Activated CD4-positive, alpha-beta T cell treated with anti-CD3 and anti-CD28 coated beads, Interleukin-2, amount 10 ng/mL, durations not matched to agents 24 days and 14 days (primary cell): ENCODE measurements at places on chromosomes 6 and 20. TPM values are rescaled to one million over a fixed set of nuclear protein-coding genes. Genes with fewer than 3 reads are reported as not detected.
A peak's percentile ranks its signal among the peaks of the same experiment; 100 is the strongest.

Gene KCNB1
- 0.07 TPM in 2 replicates for total RNA-seq

GRCh38 chr6:4931530-4932227 lies 72.2 kb downstream of the RPP40 start:
- H3K4me3 ChIP-seq = no peak overlapping the region
- H3K36me3 ChIP-seq = peaks cover 2% of the 10 kb centered on the region

DNA sequence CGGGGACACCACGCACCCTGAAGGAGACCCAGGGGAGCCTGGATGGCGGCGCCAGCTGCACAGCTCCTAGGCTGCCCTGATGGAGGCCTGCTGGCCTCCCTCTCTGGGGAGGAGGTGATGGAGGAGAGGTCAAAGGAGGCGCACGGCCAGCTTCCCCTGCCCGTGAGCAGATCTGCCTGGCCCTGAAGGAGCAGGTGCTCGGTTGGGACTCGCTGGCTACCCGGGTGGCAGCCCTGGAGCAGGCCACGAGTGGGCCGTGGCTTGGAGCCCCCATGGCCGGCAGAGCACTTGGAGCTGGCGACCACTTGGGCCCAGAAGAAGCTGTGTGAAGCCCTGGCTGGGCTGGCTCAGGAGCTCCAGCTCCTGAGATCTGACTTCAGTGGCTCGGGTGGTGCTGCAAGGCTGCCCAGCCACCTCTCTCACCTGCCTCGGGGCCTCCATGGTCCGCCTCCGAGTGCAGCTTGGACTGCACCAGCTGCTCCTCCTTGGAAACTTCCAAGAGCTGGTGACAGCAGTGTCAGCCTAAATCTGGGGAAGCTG lies 7.5 kb upstream of the RAET1E start:
- no peaks in the 10 kb centered on the region for H3K36me3 ChIP-seq
- no peak for DNase-seq
- no peak overlapping the region for H3K4me3 ChIP-seq
- peaks cover 12% of the 10 kb centered on the region for H3K27me3 ChIP-seq

- peaks cover 3% of the 10 kb centered on the region for H3K27me3 ChIP-seq
- H3K27ac ChIP-seq = no peak overlapping the region
- peaks cover 2% of the 10 kb centered on the region for H3K36me3 ChIP-seq
- no peak overlapping the region for H3K4me3 ChIP-seq
- DNase-seq = no peak
- H3K4me1 ChIP-seq = peaks cover 16% of the 10 kb centered on the region
Measured at GRCh38 chr6:159700970-159701369, 7.9 kb upstream of the SOD2 start.

DNA sequence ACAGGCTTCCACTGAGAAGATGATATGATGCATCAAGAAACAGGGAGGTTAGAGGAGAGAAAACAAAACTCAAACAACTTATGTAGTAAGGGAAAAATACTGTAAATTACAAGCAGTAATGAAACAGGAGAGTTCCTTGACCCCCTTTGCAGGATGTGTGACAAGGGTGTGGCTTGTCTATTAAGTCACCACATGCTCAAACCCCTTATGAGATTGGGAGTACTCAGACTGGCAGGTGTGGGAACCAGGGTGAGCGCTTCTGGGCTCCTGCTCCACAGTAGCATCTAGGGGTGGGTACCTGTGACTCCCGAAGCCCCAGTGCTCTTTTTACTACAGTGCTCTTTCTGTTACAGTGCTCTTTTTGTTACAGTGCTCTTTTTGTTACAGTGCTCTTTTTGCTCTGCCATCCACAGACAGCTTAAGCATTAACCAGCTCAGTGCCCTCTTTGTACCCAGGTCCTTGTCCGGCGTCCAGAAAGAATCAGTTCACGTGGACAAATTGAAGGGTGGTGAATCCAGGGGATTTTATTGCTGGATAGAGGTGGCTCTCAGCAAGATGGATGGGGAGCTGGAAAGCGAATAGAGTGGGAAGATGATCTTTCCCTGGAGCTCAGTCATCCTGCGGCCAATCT lies 28.7 kb downstream of the OLIG3 start:
- peaks cover 40% of the 10 kb centered on the region for H3K27me3 ChIP-seq
- no peak overlapping the region for H3K27ac ChIP-seq
- H3K36me3 ChIP-seq = no peaks in the 10 kb centered on the region
- no peaks in the 10 kb centered on the region for H3K4me1 ChIP-seq
- no peak for DNase-seq
- H3K4me3 ChIP-seq = no peak overlapping the region

DNA sequence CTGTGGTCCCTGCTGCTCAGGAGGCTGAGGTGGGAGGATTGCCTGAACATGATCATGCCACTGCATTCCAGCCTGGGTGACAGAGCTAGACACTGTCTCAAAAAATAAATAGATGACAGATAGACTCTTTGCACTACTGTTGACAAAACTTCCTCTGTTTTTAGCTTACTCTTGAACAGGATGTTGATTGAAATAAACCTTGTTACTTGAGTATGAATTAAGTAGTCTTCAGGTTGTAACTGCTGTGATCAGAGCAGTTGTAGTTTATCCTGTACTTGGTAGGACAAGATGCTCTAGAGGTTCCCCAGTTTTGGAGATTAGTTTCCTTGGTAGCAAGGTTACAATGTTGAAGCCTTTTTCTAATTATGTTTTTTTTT lies 1.5 kb downstream of the GTF3C6 start:
- H3K27me3 ChIP-seq = no peaks in the 10 kb centered on the region
- DNase-seq = no peak
- H3K27ac ChIP-seq = peak overlapping the region; percentile 76
- H3K4me3 ChIP-seq = peak overlapping the region; percentile 93

DNA sequence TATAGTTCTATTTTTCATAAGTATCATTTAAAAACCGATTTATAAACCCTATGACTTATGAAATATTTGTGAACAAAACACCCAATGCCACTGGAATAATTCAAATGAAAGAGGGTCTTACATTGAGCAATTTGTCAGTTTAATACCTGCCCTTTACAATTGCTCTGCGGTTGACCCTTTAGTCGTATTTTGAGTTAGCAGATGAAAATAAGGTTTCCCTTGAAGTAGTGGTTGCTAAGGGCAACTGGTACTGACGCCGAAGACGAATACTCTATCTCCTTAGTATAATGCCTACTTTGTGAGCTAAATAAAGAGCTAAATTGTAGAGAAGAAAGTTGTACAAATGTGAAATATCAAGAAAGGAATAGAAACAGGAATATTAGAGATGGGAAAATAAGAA lies 69.4 kb downstream of the KCNQ5 start:
- peaks cover 4% of the 10 kb centered on the region for H3K4me1 ChIP-seq
- H3K4me3 ChIP-seq = no peak overlapping the region
- H3K36me3 ChIP-seq = peaks cover 6% of the 10 kb centered on the region
- DNase-seq = no peak
- no peaks in the 10 kb centered on the region for H3K27me3 ChIP-seq
- no peak overlapping the region for H3K27ac ChIP-seq

DNA sequence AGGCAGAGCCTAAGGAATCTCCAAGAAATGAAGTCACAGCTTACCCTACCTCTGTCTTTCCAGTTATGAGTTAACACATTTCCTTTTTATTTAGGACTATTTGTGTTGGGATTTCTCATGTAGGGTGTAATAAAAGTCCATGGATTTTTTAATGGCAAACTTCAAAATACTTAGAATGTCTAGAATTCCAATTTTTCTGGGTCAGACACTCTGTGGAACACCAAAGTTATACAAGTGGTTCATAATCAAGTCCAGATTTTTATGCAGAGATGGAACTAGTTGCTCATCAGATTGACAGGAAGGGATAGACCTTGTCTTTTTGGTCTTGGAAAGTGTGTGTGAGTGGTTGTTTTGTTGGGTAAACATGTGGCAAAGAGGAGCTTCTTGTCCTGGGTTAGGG lies 303.5 kb upstream of the RNF24 start:
- peaks cover 4% of the 10 kb centered on the region for H3K27me3 ChIP-seq
- no peak for DNase-seq
- H3K4me1 ChIP-seq = no peaks in the 10 kb centered on the region
- H3K4me3 ChIP-seq = no peak overlapping the region
- no peaks in the 10 kb centered on the region for H3K36me3 ChIP-seq

DNA sequence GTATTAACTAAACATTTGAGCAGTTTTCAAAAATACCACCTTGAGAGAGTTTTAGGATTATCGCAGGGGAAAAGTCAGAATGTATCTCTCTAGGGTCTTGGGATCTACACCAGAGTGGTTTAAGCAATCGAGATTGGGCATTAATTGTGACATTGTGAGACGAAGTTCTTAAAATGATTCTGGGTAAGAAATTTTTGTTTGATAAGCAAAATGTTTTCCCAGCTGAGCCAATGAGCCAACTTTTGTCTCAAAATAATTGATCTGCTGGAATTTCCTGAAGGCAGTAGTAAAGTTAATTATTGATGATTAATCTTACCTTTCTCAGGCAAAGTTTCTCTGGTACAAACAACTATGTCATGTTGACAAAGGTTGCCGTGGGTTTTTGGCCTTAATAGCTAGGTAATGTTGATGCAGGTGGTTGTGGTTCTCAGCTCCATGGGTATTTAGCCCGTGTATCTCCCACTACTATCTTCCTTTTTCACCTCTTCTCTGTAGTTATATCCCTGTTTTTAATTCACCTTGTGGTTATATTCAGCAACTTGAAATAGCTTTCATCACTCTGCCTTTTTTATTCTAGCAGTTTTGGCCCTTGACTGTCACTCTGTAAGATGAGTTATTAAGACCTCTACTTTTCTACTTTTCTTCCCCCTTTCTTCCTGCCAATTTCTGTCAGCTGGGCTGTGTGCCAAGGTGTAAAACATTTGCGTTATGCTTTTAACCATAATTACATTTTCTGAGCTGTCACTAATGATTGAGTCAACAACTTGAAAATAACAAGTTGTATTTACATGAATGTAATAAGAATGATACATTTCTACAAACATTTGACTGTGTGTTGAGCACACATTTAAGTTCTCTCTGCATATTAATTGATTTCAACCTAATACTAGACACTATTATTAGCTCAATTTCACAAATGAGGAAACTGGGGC lies 368.3 kb upstream of the BTBD3 start:
- H3K4me1 ChIP-seq = no peaks in the 10 kb centered on the region
- no peaks in the 10 kb centered on the region for H3K36me3 ChIP-seq
- no peak for DNase-seq
- H3K4me3 ChIP-seq = no peak overlapping the region

GRCh38 chr6:47414423-47415167 lies 63.0 kb upstream of the CD2AP start:
- peak overlapping the region; percentile 84 for H3K27ac ChIP-seq
- H3K27me3 ChIP-seq = peaks cover 18% of the 10 kb centered on the region
- peak; percentile 82 for DNase-seq
- no peaks in the 10 kb centered on the region for H3K36me3 ChIP-seq

DNA sequence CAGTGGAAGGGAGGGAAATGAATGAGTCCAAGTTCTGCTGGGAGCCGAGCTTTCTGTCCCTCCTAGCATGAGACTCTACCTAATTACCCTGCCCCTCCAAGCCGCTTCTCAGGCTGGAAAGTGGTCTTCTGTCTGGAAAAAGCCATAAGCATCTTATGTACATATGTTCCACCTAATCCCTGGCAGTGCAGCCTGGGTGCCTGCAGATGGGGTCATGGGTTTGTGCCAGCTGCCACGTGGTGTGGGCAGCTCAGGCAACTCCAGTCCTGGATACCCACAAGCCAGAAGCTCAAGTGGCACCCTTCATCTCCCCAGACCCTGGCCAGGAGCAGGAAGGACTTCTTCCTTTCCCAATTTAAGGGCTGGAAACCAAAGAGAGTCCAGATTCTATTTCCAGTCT lies 253.1 kb downstream of the LY86 start:
- no peak overlapping the region for H3K27ac ChIP-seq
- no peak overlapping the region for H3K4me3 ChIP-seq
- DNase-seq = no peak
- H3K4me1 ChIP-seq = no peaks in the 10 kb centered on the region
- no peaks in the 10 kb centered on the region for H3K36me3 ChIP-seq

DNA sequence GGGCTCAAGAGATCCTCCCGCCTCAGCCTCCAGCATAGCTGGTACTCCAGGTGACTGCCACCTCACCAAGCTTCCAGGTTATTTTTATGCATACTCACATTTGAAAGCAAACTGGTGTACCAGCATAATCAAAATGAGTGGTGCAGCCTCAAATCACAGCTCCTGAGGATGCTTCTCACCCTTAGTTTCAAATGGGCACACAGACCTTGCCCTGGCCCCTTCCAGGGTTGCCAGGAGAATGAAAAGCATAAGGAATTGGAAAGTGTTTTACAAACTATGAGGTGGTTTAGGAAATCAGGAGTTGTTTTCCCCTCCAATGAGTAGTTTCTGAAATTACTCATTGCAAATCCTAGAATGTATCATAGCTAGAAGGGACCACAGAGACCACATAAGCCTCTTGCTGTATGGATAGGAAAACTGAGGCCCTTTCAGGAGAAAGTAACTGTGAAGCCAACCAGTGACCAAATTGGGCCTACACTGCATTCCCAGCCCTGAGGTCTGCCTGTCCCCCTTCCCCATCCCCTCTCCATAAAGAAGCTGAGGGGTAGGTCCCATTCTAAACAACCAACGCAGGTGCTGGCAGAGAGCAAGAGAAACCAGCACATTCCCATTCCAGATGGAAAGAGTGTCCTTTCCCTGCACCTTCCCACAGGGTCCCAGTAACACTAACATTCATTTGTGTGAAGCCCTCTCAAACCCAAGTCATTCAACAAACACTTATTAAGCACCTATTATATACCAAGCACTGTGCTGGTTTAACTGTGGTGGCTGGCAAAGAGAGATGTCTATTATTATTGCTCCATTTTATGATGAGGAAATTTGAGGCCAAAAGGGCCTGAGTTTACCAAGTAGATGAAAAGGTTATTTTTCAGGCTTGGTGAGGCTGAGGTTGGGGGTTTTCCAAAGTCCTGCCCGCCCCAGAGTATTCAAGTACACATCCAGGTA lies 2.1 kb upstream of the E2F1 start:
- peaks cover 55% of the 10 kb centered on the region for H3K4me1 ChIP-seq
- peak; percentile 60 for DNase-seq
- H3K36me3 ChIP-seq = peaks cover 9% of the 10 kb centered on the region
- peak overlapping the region; percentile 92 for H3K27ac ChIP-seq

GRCh38 chr6:169803816-169804340 lies 52.5 kb downstream of the ERMARD start:
- H3K4me3 ChIP-seq = peak overlapping the region; percentile 5
- peaks cover 43% of the 10 kb centered on the region for H3K4me1 ChIP-seq
- H3K27ac ChIP-seq = no peak overlapping the region
- no peak for DNase-seq
- no peaks in the 10 kb centered on the region for H3K36me3 ChIP-seq
- H3K27me3 ChIP-seq = peaks cover 44% of the 10 kb centered on the region

- peak overlapping the region; percentile 62 for H3K27ac ChIP-seq
- H3K4me3 ChIP-seq = peak overlapping the region; percentile 87
- H3K27me3 ChIP-seq = peaks cover 55% of the 10 kb centered on the region
- peaks cover 6% of the 10 kb centered on the region for H3K4me1 ChIP-seq
- H3K36me3 ChIP-seq = no peaks in the 10 kb centered on the region
- DNase-seq = peak; percentile 97
Measured at GRCh38 chr20:3173610-3174441, 477 bp upstream of the LZTS3 start.

DNA sequence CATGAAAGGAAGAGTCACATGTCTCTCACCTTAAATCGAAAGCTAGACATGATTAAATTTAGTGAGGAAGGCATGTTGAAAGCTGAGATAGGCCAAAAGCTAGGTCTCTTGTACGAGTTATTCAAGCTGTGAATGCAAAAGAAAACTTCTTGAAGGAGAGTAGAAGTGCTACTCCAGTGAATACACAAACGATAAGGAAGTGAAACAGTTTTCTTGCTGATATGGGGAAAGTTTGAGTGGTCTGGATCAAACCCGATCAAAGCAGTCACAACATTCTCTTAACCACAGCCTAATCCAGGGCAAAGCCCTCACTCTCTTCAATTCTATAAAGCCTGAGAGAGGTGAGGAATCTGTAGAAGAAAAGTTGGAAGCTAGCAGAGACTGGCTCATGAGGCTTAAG lies 1.9 kb upstream of the TPD52L1 start:
- peaks cover 4% of the 10 kb centered on the region for H3K4me1 ChIP-seq
- peaks cover 47% of the 10 kb centered on the region for H3K27me3 ChIP-seq
- DNase-seq = no peak
